ENCODE measurements at places on chromosomes 2 and 18. TPM values are rescaled to one million over a fixed set of nuclear protein-coding genes. Genes with fewer than 3 reads are reported as not detected.

Gene CNTNAP5
- total RNA-seq: not detected

DNA sequence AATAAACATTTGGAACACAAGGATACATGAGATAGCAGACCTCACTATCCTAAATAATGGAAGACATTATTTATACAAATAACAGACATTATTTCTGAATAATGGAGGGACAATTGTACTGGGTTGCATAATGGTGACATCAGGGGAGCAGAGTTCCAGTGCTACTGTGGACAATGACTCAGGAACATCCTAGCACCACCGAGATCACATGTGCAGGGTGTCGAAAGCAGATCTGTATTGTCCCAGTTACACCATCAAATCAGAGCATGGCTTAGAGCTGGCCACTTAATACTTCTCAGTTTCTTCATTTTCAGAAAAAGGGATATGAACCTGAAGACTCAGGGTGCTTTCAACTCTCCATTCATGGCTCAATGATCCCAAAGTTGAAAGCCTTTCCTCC, 249.1 kb upstream of the RBMS1 start:
- no peak for DNase-seq

DNA sequence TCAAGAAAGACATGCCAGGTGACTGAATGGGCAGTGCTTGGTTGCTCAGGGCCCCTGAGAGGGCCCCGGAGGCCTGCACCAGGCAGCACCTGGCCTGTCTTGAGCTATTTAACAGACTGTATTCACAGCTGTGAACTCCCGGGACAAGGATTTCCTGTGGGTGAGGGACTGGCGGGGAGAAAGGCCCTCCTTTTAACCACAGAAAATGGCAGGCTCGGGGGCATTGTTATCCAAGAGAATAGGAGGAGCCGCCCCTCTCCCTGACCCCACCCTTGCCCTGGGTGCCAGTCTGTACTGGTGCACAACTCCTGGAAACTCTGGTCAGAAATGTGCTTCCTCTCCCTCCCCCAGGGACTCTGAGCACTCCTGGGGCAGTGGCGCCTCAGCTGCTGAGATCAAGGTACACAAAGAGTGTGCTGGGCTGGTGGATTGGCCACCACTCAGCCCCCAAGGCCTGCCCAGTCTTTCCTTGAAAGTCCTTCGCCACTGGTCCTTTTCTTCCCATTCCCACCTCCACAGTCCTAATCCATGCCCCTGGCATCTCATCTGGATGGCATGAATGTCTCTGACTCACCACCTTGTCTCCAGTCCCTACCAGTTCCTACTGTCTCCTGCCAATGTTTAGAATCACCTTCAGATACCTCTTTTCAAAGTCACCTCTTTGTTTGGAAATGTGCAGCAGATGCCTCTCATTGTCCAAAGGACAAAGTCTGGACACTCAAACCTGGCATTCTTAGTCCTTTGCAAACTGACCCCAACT, 19.6 kb upstream of the EPAS1 start:
- no peak for DNase-seq

DNA sequence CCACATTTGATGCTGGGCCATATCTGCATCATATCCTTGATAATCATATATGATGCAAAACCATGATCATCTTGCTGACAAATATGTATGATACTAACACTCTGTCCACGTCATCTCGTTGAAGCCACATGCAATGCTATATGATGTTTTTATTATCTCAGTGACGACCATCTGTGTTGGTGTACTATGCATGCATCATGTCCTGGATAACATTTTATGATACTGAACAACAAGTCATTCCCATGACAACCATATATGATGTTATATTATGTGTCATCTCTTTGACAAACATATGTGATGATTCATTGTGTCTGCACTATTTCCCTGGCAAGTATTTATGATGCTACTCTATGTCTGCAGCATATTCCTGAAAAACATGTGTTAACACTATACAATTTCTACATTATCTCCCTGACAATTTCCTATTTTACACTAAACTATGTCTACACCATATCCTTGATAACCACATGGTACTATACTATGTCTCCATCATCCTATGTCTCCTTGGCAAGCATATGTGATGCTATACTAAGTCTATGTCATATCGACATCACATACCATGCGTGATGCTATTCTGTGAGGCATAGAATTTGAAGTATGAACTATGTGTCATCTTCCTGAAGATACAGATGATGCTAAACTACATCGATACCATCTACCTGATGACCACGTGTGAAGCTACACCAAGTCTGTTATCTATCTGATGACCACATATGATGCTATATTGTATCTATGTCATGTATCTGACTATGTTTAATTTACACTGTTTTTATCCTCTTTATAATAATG, 37.0 kb downstream of the DAW1 start:
- DNase-seq: no peak

All from myocyte (in vitro differentiated cells).